ENCODE measurements at places on chromosomes 6 and 20.

GRCh38 chr6:168541307-168541706, 100.3 kb downstream of the SMOC2 start:
- DNase-seq = no peak

- no peak for DNase-seq
Observed at GRCh38 chr20:10761232-10761631, 87.4 kb upstream of the JAG1 start.

- DNase-seq = no peak
Observed at GRCh38 chr6:52391599-52391998, 28.5 kb upstream of the EFHC1 start.

GRCh38 chr6:45658958-45659357, 281.2 kb upstream of the SUPT3H start:
- DNase-seq = no peak

DNA sequence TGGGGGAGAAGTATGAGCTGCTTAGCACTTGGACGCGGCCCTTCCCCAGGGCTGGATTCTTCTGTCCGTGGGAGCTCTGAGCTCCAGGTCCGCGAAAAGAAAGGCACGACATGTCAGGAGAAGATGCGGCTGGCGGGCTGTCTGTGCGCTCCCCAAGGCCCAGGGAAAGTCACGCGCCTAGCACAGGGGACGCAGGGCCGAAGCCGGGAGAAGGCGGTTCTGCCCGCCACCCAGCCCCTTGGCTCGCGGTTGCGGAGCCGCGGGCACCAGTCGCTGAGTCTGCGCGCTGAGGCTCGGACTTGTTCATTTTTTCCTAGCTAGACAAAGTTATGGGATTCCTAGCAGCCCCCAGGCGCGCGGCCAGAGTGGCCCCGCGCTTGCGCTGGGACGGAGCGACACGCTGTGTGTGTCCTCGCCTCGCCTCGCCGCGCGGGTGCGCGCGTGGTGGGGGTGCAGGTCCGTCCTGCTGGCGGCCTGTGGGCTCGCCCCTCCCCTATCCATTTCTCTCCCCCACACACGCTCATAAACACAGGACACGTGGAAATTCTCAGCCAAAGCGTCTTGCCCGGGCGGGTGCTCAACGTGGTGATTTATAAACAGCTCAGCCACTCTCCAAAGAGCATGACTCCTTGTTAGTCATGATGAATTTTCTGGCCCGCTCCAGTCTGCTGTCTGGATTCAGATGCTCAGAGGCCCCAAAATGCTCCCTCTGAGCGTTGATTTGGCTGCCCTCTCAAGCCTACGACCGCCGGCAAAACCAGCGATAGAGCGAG, 1.9 kb upstream of the POU3F2 start:
- DNase-seq = no peak
